ENCODE measurements at places on chromosomes 2 and 18. TPM values are rescaled to one million over a fixed set of nuclear protein-coding genes. Genes with fewer than 3 reads are reported as not detected.

DNA sequence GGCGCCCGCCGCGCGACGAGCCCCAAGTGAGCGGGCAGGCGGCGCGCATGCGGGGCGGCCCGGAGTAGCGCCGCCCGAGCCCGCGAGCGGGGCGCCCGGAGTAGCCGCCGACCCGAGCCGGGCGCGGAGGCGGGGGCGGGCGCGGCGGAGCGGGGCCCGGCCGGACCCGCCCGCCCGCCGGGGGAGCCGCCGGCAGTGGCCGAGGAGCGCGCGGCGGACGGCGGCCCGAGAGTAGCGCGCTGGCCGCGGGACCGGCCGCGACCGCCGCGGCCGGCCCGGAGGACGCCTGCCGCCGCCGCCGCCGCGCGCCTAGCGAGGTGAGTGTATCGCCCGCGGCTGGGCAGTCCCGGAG, at the start of gene GALNT1:
GALNT1 (plus strand) TSS at position 195 of the 352 bp plus-strand sequence. CDS start 72,923 bp downstream, outside the sequence.
- DNase-seq: no peak

DNA sequence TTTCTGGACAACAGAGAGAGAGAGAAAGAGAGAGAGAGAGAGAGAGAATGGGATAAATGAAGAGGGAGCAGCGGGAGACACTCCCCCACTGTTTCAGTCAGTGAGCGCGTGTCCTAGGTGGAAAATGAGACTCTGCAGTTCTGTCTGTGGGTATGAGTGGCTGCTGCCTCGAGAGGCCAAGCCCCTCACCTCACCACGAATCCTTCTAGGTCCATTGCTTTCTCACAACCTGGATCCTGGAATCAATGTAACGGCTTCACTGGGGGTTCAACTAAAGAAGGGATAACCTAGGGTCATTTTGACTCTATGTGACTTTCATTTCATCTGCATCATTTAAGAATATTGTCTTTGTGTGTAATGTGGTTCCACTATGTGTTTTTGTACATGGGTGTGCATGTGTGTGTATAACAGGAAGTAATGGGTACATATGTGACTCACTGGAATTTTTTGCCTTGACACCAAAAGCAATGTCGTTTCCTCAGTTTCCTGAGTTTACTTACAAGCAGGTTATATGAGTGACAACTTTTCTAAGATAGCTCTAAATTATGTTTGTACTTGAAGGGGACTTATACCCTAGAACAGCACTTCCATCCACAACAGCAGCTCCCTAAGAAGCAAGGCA, 221.4 kb upstream of the TRIB2 start:
- no peak for DNase-seq

- no peak for DNase-seq
Observed at GRCh38 chr2:2026252-2026831, 282.0 kb upstream of the PXDN start.

DNA sequence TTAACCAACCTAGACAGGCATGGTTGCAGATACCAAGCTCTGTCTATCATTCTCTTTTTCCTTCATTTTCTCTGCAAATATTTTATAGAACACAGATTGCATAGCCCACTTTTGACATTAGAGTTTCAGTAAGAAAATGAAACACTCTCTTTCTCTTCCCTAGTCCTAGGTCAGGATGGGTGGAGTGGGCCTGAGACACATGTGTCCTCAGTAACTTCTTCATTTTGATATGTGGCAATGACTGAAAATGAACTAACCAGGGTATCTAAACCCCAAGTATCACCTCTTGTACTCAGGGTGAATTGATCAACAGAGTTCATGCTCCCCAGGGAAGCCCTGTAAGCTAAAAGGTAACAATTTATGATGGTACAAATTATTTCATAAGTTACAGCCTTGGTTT, 37.0 kb upstream of the KYNU start:
- DNase-seq: no peak

GRCh38 chr2:229407170-229407569, 136.1 kb upstream of the PID1 start:
- DNase-seq: no peak

GRCh38 chr18:56377231-56377630, 261.2 kb downstream of the TXNL1 start:
- no peak for DNase-seq

GRCh38 chr18:34631093-34631966, 78.8 kb upstream of the DTNA start:
- DNase-seq: no peak

GRCh38 chr2:23649819-23650218, 264.8 kb downstream of the KLHL29 start:
- DNase-seq: no peak

GRCh38 chr18:35933982-35934381, 38.5 kb upstream of the RMP24 start:
- DNase-seq: no peak

- DNase-seq: no peak
Observed at GRCh38 chr2:205461169-205461568, 221.1 kb upstream of the NRP2 start.

DNA sequence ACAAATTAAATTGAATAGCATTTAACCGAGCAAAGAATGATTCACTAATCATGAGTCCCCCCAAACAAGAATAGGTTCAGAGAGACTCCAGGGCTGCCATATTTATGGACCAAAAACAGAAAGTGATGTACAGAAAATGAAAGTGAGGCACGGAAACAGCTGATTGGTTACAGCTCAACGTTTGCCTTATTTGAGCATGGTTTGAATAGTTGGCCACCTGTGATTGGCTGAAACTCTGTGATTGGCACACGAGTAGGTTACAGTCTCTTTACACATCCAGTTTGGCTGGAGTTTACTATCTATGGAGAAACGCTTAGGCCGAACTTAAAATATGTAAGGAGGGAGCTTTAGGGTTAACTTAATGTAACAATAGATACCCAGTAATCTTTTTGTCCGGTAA, 27.0 kb upstream of the DPYSL5 start:
- DNase-seq: no peak

CSRNP3 gene
- polyA plus RNA-seq: 10.2 TPM

MROH2A gene
- polyA plus RNA-seq: 0.14 TPM

DYNC2LI1 gene
- 75.4 TPM for polyA plus RNA-seq

C2orf15 gene
- 11.3 TPM for polyA plus RNA-seq

UGT1A10 gene
- polyA plus RNA-seq: not detected

SERPINB13 gene
- not detected for polyA plus RNA-seq

POTEJ gene
- polyA plus RNA-seq: not detected

FBXO41 gene
- 1.3 TPM for polyA plus RNA-seq

Measured in left renal pelvis (tissue), 4 donors.